Psoas muscle (tissue), 8 donors: ENCODE measurements at places on chromosomes 5 and 9. TPM values are rescaled to one million over a fixed set of nuclear protein-coding genes. Genes with fewer than 3 reads are reported as not detected.

TAF1L gene
- polyA plus RNA-seq, result not detected

FOXB2 gene
- polyA plus RNA-seq, result not detected

SLC36A2 gene
- polyA plus RNA-seq, result 8.6 TPM

PCAT7 gene
- polyA plus RNA-seq, result not detected

ENTREP1 gene
- 12.4 TPM for polyA plus RNA-seq

ANKRD31 gene
- polyA plus RNA-seq, result 0.06 TPM

SPINK5 gene
- polyA plus RNA-seq, result 0.05 TPM

TLX3 gene
- polyA plus RNA-seq, result not detected

PDE6A gene
- 0.10 TPM for polyA plus RNA-seq

DNA sequence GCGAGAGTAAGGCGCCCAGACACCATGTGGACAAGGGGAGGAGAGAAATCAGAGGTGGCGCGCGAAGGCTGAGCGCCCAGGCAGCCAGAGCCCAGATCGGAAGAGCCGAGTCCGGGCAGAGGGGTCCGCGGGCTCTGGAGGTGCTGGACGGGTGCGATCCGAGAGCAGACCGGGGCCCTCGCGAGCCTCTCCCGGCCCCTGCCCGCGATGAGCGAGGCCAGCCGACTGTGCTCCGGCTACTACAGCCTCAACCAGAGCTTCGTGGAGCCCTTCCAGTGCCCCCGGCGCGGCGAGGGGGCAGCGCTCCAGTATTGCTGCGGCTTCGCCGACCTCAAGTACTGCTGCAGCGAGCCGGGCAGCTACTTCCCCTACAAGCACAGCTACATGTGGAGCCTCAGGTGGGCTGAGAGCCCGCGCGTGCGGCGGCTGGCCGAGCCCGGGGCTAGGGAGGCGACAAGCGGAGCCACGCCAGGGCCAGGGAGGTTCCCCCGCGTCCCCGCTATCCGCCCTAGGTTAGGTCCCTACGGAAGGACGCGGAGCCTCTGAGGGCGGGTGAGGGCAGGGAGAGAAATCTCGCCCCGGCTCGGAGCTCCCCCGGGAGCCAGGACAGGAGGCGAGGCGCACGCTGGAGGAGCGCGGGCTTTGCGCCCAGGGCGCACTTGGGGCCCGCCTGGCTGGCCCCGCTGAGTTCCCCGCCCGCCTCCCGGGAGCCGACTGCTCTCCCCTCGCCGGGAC, at the start of gene SHISAL2B:
SHISAL2B (plus strand) TSS at position 87 of the 735 bp plus-strand sequence; CDS start at position 208, 121 bp downstream.
- peak; percentile 51 for DNase-seq

DNA sequence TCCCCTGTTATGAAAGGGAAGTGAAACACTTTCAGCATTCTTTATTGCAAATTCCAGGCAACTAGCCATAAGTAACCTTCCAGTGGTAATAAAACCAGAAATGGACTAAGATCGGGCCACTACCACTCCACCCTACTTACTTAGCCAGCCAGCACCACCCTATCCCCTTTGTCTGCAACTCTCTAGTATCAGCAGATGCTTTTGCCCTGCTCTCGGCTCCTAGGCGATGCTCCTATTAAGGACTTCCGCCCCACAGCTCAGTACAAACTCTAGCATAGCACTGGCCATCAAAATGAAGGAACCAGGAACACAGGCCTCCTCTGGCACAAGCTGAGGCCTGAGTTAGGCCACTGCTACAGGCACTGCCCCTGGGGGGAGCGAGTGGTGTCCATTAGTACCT, 81.2 kb downstream of the GLDC start:
- no peak for DNase-seq

- DNase-seq, result no peak
Observed at GRCh38 chr9:93319992-93320500, 131.4 kb upstream of the FAM120A start.

DNA sequence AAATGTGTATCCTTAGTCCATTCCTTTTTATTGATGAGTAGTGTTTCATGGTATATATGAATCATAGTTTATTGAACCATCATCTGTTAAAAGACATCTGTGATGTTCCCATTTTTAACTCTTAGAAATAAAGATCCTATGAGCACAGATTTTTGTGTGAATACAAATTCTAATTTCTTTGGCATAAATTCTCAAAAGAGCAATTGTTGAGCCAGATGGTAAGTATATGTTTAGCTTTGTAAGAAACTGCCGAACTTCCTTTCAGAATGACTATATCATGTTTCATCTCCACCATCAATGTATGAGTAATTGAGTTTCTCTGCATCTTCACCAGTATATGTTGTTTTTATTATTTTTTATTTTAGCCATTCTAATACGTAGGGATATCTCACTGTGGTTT, 526.4 kb downstream of the CDH10 start:
- DNase-seq, result no peak

- no peak for DNase-seq
Observed at GRCh38 chr5:119200795-119201194, 129.9 kb downstream of the DMXL1 start.

- no peak for DNase-seq
Observed at GRCh38 chr5:132310141-132310834, 16.1 kb downstream of the SLC22A4 start.

DNA sequence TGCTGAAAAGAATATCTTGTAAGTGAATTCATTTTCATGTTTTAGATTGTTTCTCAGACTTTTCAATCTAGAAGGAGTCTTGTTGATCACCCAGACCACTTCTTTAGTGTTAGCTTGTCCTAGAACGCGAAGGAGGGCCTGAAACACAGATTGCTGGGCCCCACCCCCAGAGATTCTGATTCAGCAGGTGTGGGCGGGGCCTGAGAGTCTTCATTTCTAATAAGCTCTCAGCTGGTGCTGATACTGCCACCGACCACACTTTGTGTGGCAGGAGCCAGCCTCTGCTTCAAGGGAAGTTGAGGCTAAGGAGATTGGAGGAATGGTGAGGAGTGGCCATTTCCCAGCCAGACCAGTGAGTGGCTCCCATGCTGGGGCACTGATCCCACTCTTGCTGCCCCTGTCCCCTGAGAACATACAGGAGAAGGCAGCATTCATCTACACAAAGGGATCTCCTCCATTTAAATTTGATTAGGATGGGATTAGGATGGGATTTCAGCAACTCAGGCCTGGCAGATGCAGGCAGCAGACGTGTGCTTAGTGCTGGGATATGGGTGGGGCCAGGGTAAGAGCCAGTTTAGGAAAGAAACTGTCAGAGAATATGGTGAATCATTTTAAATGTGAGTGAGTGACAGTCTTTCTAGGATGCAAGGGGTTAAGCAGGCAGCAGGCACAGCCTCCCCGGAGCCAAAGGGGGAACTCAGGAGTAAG, 35.9 kb downstream of the ZNF618 start:
- no peak for DNase-seq

- no peak for DNase-seq
Observed at GRCh38 chr5:124468671-124469411, 277.6 kb downstream of the ZNF608 start.

DNA sequence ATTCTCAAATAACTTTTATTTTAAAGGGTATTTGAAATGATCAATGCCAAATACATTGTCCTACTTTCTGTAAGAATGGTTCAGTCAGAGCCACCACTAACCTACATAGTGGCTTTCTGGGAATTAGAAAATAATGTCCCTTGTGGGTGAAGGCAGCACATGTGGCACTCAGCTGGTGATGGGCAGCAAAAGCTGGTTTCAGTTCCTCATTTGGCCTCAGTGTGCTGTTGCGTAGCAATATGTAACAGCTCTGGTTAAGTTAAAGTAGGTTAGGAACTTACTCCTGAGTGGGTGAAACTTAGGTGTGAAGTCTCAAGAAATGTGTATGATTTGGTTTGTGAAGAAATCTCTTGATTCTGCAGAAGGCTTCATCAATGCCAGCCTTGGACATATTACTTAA, 99.6 kb upstream of the SPEF2 start:
- DNase-seq, result no peak

DNA sequence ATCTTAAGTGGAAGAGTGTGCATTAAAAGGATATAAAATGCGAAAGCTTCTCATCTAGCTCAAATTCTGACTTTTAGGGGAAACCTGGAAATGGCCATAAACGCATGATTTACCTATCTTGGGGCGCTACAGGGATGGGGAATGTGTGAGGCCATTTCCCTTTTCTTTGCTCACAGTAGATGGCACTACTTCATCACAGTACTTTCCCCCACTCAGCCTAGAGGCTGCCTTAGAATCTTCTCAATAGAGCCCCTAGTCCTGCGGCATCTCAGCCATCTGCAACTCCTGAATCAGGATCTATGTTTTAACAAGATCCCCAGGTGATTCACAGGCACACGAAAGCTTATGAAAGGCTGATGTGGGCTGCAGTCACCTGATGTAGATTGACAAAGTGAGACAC, 110.8 kb downstream of the LHFPL2 start:
- no peak for DNase-seq

GRCh38 chr5:126780165-126780827, 3.4 kb downstream of the LMNB1 start:
- no peak for DNase-seq

- no peak for DNase-seq
Observed at GRCh38 chr5:89417515-89417914, 534.5 kb upstream of the MEF2C start.

GRCh38 chr9:106890608-106891007, 27.6 kb downstream of the ZNF462 start:
- no peak for DNase-seq

DNA sequence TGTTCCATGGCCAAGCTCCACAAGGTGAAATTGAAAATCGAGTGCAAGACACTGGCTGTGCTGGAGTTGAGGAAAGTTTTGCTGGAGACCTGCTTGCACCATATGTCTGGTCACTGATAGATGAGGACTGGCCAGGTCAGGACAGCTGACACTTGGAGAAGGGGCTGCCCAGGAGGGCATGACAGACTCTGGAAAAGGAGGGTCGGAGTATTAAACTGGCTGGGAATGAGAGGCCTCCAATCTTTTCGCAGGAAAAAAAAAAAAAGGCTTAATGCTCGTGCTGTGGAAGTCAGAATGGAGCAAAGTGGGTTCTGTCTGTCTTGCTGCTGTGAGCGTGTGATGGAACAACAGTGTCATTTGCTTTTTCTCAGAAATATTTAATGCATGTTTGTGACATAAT, 5.5 kb downstream of the TENT4A start:
- no peak for DNase-seq

GRCh38 chr5:5271786-5272321, 131.7 kb downstream of the ADAMTS16 start:
- DNase-seq, result no peak

DNA sequence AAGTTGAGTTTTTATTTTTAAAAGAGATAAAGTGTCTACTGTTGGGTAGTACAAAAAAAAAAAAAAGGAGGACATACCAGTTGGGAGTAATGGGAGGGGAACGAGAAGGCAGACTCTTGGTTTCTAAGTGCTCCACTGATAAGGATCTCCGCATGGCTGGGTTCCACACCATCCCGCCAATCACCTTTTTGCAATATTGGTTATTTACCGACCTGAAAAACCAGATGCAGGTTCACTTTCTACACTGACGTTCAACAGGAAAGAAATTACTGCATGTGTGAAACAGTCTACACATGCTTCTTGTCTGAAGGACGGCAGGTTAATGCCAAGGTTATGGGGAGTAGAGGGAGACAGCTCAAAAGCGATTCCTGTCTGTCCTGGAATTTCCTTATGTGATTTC, 75.5 kb downstream of the PTPN3 start:
- DNase-seq, result no peak

DNA sequence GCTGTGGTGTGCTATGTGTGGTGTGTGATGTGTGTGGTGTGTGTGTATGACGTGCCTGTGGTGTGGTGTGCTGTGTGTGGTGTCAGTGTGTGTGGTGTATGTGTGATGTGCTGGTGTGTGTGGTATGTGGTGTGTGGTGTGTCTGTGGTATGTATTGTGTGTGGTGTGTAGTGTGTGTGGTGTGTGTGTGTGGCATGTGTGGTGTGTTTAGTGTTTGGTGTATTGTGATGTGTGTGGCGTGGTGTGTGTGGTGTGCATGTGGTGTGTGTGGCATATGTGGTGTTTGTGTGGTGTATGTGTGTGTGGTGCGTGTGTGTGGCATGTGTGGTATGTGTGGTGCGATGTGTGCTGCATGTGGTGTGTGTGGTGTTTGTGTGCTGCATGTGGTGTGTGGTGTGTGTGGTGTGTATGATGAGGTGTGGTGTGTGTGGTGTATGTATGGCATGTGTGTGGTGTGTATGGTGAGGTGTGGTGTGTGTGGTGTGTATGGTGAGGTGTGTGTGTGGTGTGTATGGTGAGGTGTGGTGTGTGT, 18.3 kb upstream of the RNU6ATAC start:
- peak; percentile 1 for DNase-seq

GRCh38 chr5:68711293-68712200, 382.3 kb upstream of the SLC30A5 start:
- DNase-seq, result no peak

GRCh38 chr5:93654676-93655075, 71.7 kb downstream of the NR2F1 start:
- no peak for DNase-seq

GRCh38 chr5:122429545-122430318, 117.7 kb downstream of the SNCAIP start:
- no peak for DNase-seq

DNA sequence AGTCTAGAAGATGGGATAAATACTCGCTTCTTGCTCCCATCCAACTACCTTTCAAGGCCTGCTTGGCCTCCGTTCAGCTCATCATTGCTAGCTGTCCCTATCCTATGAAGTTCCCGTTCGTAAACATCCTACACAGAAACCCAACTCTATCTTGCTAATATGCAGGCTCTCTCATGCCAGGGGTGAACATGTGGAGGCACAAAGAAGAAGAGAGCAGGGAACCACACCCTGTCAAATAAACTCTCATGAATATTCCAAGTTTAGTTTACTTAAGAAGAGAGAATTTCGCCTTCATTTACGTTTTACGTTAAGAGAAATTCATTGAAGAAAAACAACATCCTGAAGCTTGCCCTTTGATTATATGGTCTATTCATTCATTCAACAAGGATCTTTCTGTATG, 7.9 kb upstream of the HSD17B3 start:
- no peak for DNase-seq

DNA sequence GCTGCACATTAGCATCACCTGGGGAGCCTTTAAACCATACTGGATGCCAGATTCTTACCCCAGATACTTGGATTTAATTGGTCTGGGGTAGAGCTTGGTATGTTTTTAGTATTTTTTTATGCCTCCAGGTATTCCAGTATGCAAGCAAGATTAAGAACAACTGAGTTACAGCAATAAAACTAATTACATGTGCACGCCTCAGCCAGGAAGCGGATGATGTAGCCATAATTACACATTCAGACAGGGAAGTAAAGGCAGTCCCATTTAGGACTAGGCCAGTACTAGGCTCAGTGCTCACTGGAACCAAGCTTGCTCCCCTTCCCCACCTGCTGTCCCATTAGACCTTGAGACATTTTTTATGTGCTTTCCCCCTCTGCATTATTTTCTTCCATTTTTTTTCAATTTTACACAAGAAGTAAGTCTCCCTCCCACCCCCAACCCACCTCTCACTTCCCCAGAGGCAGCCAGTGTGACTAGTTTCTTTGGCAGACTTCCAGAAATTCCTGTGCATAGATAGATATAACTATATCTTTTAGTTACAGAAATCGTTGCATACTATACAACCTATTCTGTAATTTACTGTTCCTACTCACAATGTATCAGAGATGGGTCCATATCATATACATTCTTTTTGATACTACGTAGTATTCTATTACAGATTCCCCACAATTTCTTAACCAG, 7.1 kb upstream of the GNAQ start:
- DNase-seq, result no peak
